Fibroblast of skin of right biceps (primary cell): ENCODE measurements at places on chromosomes 6 and 20.
A peak's percentile ranks its signal among the peaks of the same experiment; 100 is the strongest.

DNA sequence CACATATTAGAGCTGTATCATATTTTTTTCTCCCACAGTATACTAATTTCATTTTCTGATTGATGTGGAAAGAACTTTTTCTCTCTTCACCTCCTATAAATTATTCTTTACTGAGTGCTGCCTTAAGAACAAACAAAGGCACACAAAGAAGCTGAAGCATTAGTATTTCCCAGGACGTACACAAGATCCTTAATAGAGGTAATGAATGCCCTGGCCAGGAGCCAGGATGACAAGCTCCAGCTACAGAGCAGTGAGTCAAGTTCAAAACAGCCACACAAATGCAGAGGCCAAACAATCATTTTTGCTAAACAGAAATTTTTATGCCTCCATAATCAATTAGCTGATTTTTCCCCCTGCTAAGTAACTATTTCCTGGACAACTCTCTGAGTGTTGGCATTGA lies 639.6 kb downstream of the EPHA7 start:
- peak; percentile 79 for DNase-seq

- peak; percentile 99 for DNase-seq
Observed at GRCh38 chr20:53773792-53774401, 180.3 kb upstream of the ZNF217 start.

DNA sequence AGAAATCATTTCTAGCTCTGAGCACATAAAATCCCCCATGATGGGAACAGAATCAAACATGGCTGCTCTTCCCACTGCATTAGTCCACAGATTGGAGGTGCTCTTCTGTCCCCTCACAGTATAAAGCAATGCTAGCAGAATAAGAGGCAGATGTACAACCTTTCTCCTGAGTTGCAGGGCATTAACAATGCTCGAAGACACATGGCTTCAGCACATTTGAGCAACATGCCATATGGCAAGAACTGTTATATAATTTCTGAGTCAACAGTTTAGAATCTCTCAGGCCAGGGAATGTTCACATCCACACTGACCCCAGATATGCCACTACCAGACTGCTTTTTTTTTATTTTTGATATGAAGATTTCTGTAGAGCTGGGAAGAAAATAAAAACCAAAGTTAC lies 119.6 kb downstream of the KIF13A start:
- DNase-seq = peak; percentile 77

GRCh38 chr20:64038565-64039292 lies 2.7 kb downstream of the C20orf204 start:
- peak; percentile 56 for DNase-seq

GRCh38 chr20:37475252-37475651 lies 45.8 kb upstream of the NNAT start:
- no peak for DNase-seq
